ENCODE measurements at places on chromosomes 3 and 15.

- no peak for DNase-seq
Measured at GRCh38 chr3:171189394-171190080, 163.0 kb upstream of the SLC2A2 start.

DNA sequence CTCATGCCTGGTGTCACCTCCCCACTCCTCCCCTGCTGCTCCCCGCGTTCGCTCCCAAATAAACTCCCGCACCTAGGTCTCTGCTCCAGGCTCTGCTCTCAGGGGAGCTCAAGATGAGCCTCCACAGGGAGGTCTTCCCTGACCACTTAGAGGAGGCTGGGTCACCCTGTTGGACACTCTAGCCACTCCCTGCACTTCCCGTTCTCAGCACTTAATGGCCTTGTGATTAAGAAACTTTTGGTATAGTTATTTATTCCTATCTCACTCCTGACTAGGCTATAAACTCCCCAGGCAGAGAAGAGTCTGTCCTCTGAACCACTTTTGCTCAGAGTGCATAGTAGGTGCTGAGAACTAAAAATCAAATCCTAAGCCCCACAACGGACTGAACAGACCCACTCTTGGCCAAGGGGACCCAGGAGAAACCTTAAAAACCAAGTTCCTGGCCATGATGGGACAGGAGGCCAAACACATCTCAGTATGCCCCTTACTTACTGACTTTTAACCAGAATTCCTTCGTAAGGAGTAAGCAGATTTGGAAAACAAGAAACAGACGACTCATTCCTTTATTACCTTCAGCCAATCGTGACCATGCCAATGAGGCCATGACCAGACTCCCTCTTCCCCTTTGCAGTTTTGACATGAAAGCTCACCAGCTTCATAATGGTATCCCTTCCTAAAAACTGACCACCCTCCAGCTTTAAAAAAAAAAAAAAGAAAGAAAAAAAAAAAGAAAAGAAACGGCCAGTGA is 69.0 kb upstream of the HRH1 start:
- no peak for DNase-seq

- no peak for DNase-seq
Measured at GRCh38 chr3:186965141-186965879, 35.0 kb downstream of the ST6GAL1 start.

- no peak for DNase-seq
Measured at GRCh38 chr3:5463991-5464390, 276.5 kb downstream of the EDEM1 start.

- no peak for DNase-seq
Measured at GRCh38 chr3:112019716-112020115, 14.8 kb upstream of the TMPRSS7 start.

DNA sequence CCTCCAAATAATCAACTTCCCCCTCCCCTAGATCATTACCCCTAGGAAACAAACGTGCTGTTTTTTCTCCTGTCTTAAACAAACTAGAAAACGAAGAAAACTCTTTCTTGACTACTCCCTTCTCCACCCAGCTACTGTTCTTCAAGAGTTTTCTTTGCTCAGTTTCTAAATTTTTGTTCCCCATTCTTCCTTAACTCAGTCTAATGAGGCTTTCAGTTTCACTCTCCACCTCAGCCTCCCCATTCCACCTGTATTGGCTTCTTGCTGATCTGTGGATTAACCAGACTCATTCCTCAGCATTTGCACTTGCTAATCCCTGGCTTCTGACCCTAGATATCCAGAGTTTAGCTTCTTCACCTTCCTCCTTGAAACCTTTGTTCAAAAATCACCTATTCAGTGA is 26.8 kb downstream of the SERPINI1 start:
- DNase-seq, result no peak

GRCh38 chr3:13132281-13132680 is 59.1 kb upstream of the IQSEC1 start:
- no peak for DNase-seq

DNA sequence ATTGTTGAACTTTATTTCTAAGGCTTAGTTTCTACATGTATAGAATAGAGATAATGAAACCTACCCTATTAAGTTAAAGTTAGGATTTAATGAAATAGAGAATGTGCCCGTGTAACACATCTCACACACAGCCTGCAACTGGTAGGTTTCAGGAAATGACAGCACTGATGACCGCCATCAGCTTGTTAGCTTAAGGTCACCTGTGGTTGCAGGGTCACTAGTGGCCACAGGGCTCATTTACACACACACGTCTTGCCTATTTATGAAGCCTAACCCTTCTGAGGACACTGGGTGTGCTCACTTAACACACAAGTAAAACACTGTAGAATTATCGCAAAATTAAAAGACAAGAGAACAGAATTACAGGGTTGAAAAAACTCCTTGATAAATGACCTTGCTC is 20.1 kb downstream of the CHRM5 start:
- DNase-seq, result no peak

DNA sequence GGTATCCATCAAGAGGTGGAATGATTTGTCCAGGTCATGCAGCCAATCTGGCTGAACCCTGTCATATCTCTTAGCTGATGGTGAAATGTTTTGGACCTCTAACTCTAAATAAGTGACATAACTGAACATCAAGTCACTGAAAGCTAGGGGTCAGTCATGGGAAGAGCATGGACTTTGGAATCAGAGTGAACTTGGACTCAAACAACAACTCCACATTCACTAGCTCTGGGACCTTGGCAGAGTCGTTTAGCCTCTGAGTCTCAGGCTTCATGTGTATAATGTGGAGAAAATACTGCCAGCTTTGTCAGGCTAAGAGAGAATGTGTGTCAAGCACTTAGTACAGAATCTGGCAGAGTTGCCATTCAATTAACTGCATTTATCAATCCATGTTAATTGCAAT is 557.8 kb upstream of the CFAP20DC start:
- DNase-seq, result no peak

- DNase-seq, result no peak
Measured at GRCh38 chr3:171690281-171690680, 120.0 kb downstream of the PLD1 start.

DNA sequence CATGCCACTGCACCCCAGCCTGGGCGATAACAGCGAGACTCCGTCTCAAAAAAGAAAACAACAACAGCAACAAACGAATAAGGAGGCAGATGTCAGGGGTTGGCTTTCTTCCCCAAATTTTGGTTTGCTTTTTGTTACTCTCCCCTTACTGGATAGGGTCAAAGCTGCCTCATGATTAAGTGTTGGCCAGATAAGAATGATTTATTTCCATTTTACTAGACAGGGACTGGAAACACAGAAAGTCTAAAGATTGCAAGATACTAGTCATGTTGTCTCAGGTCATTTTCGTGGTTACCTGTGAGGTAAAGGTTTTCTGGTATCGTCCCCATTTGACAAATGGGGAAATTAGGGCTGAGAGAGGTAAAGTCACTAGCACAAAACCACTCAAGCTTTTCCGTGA is 18.6 kb upstream of the ETV5 start:
- DNase-seq, result no peak

- no peak for DNase-seq
Measured at GRCh38 chr3:11635680-11636393, 7.9 kb downstream of the VGLL4 start.

DNA sequence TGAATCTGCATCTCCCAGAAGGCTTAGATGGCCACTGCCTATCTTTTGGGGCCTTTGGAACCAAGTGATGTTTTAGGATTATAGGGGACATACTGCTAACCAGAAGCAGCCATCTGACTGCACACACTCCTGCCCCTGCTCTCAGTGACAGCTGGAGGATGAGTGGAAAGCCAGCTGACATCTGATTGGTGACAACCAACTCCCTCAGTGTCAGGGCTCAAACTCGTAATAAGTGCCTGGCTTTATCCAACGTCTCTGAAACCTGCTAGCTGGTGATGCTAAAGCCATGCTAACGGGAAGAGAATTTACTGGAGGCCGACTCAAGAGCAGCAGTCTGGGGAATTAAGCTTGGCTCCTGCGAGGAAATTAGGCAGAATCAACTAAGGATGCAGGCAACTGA is 35.1 kb downstream of the KY start:
- DNase-seq, result no peak

Data from effector CD4-positive, alpha-beta T cell (primary cell).